ENCODE measurements at places on chromosomes 3 and 15.

DNA sequence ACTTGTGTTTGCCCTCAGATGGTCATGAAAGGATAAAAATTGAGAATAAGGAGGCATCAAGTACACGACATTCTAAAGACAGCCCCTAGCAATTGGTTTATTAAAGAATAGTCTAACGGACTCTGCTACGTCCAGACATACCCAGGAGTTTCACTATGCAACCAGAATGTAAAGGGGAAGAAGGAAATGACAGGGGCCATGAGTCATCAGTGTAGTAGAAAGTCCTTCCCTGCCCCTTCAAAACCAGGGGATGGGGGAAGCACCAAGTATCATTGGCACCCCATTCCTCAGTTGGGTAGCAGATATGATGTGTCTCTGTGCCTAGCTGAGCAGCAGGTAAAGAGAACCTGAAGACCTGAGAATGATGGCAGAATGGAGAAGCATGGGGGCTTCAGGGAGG, 367.4 kb downstream of the IL20RB start:
- DNase-seq = no peak

DNA sequence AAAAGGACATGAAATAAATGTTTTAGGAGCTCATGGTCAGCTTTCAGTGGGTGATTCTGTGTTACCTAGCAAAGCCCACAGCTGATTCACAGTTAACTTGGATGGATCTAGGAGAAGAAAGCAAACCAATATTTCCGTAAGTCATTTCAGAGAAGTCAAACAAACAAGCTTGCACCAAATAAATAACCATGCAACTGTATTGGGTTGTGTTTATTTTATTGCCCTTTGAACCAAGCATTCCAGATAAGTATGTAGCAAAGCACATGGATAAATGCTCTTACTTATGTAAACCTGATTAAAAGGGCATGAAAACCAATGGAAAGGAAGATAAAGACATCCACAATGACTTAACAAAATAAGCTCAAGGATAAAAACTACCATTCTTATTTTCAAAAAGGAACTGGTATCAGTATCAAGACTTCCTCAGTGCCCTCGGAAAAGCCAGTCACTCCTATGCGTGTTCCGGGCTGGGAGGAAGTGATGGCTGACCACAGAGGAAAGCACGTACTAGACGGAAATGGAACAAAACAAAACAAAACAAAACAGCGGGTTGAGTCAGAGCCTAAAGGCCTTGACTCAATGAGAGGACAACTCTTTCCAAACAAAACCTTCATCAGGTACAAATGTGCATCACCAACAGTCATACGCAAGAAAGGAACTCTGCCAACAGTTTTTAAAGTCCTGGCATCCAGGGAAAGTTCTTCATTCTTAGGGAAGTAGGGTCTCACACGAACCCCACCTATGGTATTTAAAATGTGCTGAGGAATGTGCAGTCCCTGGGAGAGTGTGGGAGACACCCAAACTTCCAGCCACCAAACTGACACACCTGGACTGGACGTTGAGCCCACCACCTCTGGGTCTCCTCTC, 103.3 kb downstream of the SNRK start:
- peak; percentile 60 for DNase-seq

DNA sequence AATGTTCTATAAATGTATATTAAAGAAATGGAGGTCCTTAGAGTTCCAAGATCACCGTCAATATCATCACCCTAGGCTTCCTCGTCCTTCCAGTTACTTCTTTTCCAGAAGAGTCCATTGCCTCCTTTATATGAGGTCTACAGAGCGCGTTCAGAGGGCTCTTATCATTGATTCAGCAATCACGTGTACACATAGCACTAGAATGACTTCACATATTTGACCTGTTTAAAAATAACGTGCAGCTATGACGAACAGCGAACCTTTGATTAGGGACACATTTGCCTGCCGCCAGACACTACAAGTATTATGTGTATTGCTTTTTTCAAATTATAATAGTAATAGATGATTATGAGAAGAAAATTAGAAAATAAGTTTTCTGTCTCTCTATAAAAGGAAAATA, 26.0 kb downstream of the IGF1R start:
- DNase-seq = no peak

DNA sequence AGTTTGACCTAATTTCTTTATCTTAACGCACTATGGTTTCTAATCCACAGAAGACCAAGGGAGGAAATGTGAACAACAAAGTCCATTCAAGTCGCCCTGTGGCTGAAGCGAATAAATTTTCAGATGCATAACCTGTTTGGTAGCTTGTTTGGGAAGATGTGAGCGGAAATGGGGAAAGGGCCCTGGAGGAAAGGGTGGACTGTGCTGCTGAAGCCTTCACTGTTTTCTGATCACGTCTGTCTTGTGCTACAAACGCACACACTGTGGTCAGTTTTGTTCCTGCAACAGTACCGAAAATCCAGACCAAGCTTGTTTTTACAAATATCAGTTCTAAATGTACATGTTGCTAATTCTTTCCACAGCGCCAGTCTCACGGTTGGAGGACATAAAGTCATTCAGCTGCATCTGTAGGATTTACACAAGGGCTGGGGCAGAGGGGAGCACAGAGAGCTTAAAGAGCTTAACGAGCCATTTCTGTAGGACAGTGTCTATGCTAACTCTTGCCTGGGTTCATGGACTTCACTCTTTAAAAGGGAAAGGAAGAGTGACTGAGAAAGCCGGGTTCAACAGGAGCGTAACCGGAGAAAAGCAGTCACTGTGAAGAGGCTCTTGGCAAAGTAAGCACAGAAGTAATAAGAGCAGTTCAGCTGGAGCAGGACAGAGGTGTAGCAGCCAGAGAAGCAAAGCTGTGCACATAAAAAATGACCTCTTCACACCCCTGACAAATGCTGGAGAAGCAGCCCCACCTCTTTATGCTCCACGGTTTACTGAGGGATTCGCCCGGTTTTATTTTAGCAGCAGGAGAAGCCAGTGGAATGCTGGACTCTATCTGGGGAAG, 66.6 kb downstream of the USF3 start:
- no peak for DNase-seq

GRCh38 chr3:132265488-132265887, 51.7 kb upstream of the ACP3 start:
- no peak for DNase-seq

DNA sequence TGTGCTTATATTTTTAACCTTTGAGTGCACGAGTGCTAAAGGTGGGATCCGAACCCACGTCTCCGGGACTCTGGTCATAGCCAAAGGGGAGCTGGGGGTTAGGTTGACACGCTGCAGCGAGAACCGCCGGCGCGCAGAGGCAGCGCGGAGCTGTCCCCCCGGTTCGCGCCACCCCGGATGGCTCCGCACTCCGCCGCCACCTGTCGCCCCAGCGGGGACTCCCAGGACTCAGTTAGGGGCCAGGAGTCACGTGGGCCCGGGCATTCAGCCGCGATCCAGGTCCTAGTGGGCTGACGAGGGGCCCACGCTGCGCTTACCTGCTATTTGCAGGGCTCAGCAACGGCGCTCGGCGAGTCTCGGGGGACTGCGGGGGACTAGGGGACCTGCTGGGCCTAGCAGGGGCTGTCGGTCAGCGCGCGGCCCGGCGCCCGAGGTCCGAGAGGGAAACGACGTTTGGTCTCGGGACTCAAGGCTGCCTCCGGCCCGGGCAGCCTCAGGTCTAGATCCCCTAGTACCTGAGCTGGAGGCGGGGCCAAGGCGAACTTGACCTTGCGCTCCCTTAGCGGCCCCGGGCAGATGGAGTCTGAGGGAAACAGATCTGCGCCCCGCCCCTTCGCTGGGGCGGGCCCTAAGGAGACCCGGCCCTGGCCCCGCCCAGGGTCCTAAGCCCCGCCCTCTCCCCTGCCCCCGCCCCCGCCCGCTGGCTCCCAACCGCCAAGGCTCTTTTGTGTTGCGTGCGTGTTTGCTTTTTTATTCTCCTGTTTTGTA, at the start of gene NMNAT3:
NMNAT3 (minus strand) TSS at position 585 of the 768 bp plus-strand sequence. CDS start 50,248 bp downstream, outside the sequence.
- peak; percentile 83 for DNase-seq

DNA sequence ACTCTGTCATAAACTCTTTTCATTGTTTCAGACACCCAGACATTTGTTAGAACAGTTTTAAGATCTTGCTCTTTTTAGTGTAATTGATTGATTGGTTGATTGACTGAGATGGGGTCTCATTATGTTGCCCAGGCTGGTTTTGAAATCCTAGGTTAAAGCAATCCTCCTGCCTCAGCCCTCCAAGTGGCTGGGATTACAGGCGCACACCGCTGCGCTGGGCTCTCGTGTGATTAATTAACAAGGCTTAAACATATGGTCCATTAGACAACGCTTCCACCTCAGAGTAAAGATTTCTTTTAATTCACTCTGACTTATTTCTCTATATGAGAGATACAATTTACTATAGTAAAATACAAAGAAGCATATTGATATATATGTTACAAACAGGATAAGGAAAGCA, 114.0 kb upstream of the C2CD4B start:
- DNase-seq = no peak

DNA sequence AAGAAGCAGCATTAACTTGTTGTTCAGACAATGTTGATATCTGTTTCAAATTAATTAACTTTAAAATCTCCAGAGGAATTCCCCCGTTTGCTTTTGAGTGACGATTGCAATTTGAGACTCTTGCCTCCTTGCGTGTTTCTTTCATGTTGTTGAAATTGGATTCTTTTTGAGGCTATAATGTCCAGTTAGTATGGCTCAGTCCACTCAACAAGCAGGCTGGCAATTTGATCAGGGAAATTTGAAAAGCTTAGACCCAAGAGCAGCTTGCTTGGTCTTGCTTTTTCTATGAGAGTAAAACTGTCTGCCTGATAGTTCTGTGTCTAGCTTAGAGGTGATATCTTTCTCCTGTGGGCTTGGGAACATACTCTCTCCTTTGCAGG, 2.0 kb downstream of the ARID3B start:
- DNase-seq = no peak

DNA sequence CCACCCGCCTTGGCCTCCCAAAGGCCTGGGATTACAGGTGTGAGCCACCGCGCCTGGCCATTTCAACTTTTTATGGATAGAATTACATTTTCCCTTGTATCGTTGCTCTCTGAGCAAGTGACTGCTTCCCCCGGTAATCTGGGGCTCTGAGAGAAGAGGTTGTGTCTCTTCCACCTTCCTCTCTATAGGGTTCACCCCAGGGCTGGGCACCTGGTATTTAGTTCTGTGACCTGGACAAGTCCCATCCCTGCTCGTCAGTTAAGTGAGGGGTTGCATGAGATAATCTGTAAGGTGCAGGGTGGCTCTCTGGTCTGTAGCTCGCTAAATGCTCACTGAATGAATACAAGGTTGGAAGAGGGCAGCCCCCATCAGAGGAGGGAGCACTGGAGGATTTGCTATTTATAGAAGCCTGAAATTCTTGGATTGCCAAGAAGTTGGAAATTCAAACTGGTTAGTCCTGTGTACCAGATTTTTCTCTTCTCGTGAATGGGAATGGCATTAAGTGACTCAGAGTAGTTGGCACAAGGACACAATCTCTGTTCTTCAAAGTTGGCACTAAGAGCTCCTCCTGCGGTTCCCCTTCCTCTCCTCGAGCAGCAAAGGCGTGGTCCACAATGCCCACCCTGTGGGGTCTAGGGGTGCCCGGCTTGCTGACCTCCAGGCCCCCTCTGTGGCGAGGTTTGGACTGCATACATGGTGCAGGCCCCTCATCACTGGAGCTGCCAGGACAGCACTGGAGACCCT, 68.1 kb upstream of the DLG1 start:
- DNase-seq = no peak

DNA sequence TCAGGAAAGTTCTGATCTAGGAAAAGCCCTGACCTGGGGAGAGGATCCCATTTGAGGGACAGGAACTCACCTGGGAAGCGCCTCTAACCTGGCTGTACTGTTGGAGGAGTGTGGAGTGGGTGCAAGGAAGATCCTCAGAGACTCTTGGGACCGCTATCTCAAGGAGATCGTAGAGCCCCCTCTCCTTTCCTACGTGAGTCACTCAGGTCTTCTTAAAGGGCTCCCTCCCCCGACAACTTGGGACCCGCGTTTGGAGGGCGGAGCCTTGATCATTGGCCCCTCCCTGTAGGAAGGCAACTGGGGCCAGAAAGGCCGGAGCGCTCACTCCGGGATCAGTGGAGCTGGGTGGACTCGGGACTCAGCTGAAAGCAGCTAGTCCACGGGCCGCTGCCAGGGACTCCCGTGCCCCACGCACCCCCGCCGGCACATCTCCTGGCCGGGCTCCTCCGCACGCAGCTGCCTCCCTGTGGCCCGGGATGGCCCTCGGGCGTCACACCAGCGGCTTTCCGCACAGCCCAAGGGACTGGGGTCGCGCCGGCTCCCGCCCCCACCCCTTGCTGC, 520 bp downstream of the SLC26A6 start:
- DNase-seq = peak; percentile 56

- DNase-seq = no peak
These were observed 55.7 kb downstream of the GALK2 start for GRCh38 chr15:49225572-49226281.

- DNase-seq = no peak
These were observed 18.2 kb downstream of the RFX7 start for GRCh38 chr15:56225520-56225919.

GRCh38 chr3:188594139-188594538, 440.2 kb downstream of the LPP start:
- no peak for DNase-seq

DNA sequence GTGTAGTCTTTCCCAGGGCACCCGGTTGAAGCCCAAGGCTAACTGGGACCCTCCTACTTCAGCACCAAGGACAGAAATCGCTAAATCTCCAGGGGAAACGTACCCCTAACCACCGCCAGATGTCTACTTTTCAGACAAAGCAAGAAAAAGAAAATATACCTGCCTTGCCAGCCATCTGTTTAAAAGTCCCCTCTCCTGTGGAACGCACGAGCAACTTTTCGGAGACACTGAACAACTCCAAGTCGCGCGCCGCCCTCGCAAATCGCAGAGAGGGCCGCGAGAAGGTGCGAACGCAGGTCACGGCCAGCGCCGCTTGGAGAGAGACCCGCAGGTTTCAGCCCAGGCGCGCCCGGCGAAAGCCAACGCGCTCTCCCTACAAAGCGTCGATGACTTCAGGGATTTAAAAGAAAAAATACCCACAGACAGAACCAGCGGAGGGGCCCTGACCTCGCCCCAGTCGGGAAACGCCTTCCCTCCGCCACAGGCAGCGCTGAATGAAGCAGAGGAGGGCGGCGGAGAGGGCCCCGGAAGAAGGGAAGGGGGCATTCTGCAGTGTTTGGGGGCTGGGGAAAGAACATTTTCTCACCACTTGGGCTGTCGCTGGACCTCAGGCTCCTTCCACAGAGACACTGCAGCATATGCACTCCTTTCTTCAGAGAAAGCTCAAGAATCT, 213.1 kb downstream of the FGF12 start:
- DNase-seq = no peak

- no peak for DNase-seq
These were observed 66.0 kb downstream of the DNAJB8 start for GRCh38 chr3:128400671-128401070.

Measured in activated T-cell treated with anti-CD3 and anti-CD28 coated beads, Interleukin-2, amount 50 U/mL, for 1 hour (primary cell).